Glomerular endothelial cell (primary cell): ENCODE measurements at places on chromosomes 1 and 21. TPM values are rescaled to one million over a fixed set of nuclear protein-coding genes. Genes with fewer than 3 reads are reported as not detected.
A peak's percentile ranks its signal among the peaks of the same experiment; 100 is the strongest.

DNA sequence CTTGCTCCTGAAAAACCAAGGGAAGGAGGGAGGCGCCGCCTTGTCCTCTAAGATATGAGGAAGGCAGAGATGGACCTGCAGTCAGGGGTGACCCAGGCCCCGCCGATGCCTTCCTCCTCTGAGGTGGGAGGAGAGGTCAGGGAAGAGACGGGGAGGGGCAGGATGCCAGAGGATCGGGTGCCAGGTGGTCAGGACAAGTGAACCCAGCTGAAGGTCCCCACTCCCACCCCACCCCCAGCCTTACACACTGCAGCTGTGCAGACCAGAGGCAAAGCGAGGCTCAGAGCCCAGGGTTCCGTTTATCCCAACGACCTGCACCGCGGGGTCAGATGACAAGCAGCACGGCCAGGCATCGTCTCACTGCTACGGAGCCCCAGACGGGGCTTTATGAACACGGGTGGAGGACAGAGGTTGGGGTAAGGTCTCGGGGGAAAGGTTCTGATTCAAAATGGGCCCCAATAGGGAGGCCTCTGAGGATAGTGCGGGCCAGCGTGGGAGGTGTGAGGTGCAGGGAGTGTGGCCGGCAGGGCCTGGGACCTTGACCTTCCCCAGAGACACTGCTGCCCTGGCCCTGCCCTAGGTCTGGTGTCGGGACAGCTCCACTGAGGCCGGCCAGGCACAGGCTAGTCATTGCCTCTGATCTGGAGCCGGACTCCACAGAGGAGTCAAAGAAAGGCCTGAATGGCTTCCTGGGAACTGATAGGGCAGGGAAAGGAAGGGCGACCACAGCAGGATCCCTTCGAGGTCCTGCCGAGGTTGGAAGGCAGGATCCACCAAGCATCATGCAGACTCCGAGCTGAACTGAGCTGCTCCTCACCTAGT, 112.4 kb downstream of the WDR4 start:
- no peak for DNase-seq

DNA sequence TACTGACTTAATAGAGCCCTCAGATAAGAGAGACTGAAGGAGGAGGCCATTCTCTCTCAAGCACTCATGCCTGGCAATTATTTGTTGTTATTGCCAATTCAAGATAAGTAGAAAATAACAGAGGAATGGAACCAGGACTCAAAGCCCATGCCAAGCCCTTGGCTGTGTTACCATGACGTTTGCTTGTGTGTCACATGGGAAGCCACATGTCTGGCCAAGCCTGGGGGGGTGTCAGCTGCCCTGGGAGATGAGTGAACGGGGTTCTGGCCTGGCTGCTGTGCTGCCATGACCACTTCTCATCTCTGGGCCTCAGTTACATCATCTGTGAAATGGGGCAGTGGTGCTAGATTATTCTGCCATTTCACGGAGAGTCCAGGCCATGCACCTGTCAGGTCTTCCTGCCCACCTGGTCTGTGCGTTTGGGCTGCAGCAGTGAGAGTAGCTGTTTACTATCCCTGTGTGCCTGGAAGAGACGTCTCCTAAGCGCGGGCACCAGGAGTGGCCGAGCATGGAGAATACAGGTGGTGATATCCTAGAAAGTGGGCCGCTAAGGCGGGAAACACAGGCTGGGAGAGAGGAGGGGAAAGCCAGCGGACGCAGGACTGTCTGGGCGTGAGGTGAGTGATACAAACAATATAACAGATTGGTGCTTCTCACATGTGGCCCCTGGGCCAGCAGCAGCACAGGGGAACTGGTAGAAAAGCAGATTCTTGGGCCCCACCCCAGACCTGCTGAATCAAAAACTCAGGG, 67.8 kb downstream of the MAN1C1 start:
- DNase-seq, result no peak

KRTAP13-2 gene
- not detected in 2 replicates for total RNA-seq

- peak; percentile 52 for DNase-seq
Observed at GRCh38 chr21:42939582-42940413, 14.4 kb upstream of the ERVH48-1 start.

FMO3 gene
- total RNA-seq, result not detected in 2 replicates

- DNase-seq, result no peak
Observed at GRCh38 chr1:218499011-218499691, 154.0 kb downstream of the TGFB2 start.

DNA sequence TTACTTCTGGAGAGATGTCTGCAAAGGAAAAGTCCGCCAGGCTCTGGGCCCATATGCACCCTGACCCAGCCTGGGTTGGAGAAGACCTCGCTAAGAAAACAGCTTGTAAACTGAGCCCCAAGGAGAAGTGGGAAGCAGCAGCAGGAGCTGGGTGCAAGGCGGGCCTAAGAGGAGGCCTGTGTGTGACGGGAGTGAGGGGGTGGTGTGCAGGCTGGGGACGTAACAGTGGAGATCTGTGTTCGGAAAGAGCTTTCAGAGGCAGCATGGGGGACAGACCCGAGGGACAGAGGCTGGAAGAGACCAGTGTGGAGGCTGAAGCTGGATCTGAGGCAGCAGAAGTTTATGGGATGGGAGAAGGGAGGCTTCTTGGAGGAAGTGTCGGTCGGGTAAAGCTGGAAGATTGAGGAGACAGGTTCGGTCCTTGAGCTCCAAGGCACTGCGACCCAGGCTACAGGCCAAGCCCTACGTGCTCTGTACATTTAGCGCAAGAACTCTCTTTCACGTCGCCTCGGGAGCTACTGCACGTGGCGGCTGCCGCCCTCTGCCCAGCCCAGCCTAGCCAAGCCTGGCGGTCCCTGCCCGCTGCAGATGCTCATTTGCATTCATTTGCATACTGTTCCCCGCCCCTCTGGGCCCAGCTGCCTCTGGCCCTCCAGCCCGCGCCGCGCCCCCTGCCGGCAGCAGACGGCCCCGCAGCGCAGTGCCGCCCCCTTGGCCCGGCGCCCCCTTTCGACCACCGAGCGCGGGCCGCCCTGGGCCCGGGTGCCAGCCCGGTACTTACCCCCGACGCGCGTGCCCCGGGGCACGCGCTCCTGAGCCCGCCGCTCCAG, 6.3 kb downstream of the HPCA start:
- no peak for DNase-seq

DNA sequence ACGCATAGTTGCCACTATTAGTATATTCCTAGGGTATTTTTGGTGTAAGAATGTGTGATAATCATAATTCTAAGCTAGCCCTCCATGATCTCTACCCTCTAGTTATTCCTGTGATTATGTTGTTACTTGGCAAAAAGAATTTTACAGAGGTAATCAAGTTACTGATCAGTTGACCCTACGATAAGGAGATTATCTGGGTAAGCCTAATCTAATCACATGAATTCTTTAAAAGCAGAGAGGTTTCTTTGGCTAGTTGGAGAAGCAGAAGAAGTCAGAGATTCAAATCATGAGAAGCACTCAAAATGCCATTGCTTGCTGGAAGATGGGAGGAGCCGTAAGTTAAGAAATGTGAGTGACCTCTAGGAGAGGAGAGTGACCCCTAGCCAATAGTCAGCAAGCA, 72.7 kb downstream of the RPE65 start:
- no peak for DNase-seq

DNA sequence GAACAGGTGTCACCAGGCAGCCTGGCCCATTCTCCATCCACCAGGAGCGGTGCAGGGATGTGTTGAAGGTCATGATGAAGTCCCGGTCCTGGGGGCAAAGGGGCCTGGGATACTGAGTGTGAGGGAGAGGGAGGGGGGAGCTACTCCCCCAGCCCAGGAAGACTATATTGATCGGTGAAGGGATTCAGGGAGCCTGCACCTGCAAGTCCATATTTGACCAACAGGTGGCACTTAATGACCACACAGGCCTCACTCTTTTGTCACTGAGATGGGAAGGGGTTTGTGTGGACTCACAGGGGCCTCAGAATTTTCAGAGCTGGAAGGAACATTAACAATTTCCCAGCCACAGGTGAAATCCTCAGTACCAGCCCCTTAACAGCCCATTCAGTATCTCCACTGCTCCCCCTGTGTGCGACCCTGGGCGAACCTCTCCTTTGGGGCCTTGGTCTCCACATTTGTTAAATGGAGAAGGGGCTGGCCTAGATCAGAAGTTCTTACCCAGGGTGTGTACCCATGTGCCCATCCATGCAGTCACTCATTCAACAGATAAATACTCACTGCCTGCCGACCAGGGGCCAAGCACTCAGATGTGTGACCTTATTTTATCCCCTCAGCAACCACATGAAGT, 55.6 kb downstream of the NKAIN1 start:
- DNase-seq, result no peak

DNA sequence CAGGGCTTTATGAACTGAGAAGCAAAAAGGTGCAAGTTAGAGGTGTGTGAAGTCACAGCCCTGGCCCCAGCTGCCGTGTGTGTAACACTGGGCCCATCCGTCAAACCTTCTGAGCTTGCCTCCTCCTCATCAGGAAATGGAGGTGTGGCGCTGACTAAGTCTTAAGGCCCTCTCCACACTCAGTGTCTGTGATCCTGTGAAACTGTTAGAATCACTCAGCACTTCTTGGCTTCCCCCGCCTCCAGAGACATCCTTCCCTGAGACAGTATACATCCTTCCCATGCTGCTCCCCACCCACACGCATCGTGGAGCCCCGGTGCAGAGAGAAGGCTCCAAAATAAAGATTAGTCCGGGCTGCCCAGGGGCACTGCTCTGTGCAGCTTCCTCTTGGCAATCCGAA, 33.3 kb downstream of the LRP8 start:
- DNase-seq, result no peak

C1orf141 gene
- total RNA-seq, result not detected in 2 replicates

BGLAP gene
- total RNA-seq, result not detected in 2 replicates

- DNase-seq, result peak; percentile 37
Observed at GRCh38 chr1:96234299-96234698, 487.3 kb upstream of the PTBP2 start.

LAMC1 gene
- 629 and 1,032 TPM in 2 replicates for total RNA-seq

DNA sequence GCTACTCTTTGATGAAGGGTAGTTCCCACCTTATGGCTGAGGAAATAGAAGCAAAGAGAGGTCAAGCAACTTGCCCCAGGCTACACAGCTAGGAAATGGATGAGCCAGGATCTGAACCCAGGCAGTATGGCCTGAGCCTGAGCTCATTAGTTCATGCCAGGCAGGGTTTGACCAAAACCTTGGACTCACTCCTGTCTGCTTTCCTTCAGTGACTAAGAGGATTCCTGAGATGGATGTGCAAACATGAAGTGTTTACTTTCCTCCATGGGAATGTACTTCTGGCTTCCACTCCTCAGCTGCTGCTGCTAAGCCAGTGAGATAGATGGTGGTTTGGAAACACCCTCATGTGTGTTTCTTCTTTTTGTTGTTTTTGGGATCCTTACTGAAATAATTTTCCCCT, 35.1 kb upstream of the ERRFI1 start:
- DNase-seq, result no peak

- no peak for DNase-seq
Observed at GRCh38 chr1:69494221-69494620, 73.5 kb upstream of the LRRC7 start.

LGR6 gene
- not detected in 2 replicates for total RNA-seq

- DNase-seq, result no peak
Observed at GRCh38 chr1:9465640-9466039, 73.6 kb upstream of the SLC25A33 start.

DNA sequence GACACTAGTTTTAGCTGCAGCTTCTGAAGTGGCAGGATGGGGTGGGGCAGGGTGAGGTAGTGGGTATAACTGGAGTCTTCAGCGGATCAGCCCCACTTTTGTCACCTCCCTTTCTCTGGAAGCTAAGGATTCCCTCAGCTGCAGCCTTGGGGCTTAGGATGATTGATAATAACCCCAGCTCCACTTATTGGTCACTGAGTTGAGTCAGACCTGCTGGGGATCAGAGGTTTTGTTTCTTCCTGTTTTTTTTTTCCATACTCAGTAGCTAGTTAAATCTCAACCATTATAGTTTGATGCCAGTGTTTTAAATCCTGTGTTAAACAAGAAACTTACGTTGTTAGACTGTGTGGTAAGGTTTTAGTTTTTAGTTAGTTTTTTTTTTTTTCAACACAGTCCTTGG, 57.2 kb downstream of the LAMC1 start:
- no peak for DNase-seq

SDE2 gene
- total RNA-seq, result 14.0 and 20.7 TPM in 2 replicates

DNA sequence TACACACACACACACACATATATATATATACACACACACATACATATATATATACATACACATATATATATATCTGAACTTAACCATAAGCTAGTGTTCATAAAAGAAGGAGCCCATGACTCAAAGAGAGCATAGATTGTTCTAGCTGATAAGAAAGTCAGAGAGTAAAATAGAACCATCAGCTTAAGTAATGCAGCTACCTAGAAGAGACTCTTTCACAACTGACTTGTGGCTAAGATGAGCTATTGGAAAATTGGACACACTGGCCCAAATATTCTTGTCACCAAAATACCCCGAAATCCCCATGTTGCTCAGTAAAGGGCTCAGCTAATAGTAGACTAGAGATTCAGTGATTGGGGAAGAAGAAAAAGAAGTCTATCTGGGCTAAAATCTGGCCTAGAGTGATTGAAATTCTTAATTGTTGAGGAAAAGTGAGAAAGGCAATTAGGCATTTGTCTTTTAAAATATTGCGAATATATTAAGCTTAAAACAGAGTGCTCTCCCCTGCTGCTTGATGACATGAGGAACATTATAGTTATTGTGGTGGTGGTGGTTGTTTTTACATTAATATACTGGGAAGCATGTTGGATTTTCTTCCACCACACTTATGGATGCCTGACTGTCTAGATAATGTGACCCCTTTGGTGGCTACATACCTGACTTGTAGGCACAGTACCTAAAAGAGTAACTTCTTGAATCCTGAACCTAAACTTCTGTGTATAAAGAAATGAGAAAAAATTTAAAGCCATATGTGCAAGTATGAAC, 6.3 kb downstream of the SLAMF1 start:
- no peak for DNase-seq

DNA sequence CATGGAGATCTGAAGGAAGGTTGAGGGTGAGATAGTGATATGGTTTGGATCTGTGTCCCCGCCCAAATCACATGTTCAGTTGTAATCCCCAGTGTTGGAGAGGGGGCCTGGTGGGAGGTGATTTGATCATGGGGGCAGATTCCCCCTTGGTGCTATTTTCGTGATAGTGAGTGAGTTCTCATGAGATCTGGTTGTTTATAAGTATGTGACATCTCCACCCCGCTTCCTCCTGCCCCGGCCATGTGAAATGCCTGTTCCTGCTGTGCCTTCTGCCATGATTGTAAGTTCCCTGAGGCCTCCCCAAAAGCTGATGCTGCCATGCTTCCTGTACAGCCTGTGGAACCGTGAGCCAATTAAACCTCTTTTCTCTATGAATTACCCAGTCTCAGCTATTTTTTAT, 451.9 kb upstream of the VAMP3 start:
- no peak for DNase-seq

GRCh38 chr1:9139930-9140329, 11.0 kb upstream of the GPR157 start:
- no peak for DNase-seq

GNAT2 gene
- total RNA-seq, result not detected in 2 replicates

DNA sequence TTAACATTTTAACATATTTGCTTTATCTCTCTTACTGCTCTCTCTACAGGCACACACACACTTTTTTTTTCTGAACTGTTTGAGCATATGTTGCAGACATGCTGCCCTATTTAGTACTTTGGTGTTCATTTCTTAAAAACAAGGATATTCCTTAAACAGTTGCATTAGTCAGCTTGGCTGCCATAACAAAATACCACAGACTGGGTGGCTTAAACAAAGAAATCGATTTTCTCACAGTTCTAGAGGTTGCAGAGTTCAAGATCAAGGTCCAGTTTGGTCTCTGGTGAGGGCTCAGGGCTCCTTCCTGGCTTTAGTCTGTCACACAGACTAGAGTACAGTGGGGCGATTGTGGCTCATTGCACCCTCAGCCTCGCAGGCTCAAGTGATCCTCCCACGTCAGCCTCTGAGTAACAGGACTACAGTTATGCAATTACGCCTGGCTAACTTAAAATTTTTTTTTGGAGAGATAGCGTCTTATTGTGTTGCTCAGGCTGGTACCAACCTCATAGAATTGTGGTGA, 46.7 kb downstream of the RPRD2 start:
- DNase-seq, result no peak
